ENCODE measurements at places on chromosomes 7 and 10.

- DNase-seq, result no peak
These were observed 150.2 kb upstream of the FZD8 start for GRCh38 chr10:35792291-35792690.

GRCh38 chr10:47133871-47134570, 166.0 kb upstream of the GDF10 start:
- DNase-seq, result no peak

DNA sequence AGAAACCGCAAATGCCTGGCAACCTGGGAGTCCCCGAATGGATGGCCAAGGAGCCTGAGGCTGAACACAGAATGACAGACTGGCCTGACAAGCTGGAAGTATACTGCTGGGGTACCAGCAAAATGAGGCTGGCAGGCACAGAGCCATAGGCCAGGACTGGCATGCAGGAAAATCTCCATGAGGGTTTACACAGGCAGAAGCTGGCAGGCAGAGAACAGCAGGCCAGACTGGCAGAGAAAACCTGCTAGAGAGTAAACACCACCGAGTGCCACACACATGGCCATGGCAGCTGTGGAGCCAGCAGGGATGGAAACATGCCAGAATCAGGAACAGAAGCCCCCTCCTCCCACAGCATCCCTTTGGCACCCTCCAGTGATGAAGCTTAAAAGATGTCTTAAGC, 63.4 kb downstream of the CRPPA start:
- DNase-seq, result no peak

- no peak for DNase-seq
These were observed 23.2 kb downstream of the CREB3L2 start for GRCh38 chr7:137978464-137979237.

DNA sequence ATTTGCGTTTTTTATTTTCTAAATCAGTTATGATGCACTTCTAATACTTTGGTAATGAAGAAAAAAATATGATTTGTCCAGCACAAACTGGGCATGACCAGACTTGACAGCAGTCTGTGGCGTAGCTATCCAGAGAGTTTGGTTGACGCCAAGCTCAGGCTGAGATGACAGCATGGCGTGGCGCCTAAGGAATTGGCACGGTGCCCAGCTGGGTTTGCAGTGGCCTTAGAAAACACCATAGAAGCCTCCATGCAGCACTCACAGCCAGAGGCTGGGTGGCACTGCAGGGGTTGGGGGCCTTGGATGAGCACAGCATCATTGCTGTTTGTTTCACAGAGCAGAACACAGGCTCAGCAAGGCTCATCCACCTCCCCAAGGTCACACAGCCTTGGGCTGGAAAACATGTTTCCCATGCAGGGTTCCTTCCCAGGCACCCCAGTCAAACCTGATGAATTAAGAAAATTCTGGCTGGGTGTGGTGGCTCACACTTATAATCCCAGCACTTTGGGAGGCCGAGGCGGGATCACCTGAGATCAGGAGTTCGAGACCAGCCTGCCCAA, 88.9 kb downstream of the GTF2IRD1 start:
- DNase-seq, result no peak

DNA sequence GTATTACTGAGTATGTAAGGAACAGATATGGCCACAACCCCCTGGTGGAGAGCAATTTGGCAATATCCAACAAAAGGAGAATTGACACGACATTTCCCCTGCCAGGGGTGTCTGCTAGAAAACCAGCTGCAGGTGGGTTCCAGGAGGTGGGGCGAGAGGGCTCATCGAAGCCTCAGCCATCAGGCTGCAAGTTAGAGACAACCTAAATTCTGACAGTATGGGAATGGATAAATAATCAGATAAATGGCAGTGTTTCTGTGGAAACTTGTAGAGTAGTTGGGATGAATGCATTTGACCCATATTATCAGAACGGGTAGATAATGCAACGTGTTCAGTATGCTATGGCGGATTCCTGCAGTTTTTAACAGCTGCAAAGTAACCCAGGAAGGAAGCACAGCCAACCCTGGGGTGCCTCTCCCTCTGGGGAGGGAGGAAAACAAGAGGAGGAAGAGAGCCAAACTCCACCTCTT, 3.5 kb downstream of the TMEM273 start:
- no peak for DNase-seq

- no peak for DNase-seq
These were observed 14.8 kb downstream of the TSPAN12 start for GRCh38 chr7:120843109-120843508.

DNA sequence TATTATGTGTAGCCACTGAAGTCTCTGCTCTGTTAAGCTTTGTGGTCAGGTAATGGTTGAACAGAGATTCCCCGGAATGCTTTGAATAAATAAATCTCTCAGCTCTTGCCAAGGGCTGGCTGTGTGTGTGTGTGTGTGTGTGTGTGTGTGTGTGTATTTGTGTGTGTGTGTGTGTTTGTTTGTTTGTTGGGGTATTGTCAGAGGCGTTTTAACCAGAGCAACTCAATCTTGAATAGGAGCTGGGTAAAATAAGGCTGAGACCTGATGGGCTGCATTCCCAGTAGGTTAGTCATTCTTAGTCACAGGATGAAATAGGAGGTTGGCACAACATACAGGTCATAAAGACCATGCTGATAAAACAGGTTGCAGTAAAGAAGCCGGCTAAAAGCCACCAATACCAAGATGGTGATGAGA, 256.2 kb upstream of the CACNA2D1 start:
- no peak for DNase-seq

- no peak for DNase-seq
These were observed 115.9 kb downstream of the TCERG1L start for GRCh38 chr10:131195558-131196159.

DNA sequence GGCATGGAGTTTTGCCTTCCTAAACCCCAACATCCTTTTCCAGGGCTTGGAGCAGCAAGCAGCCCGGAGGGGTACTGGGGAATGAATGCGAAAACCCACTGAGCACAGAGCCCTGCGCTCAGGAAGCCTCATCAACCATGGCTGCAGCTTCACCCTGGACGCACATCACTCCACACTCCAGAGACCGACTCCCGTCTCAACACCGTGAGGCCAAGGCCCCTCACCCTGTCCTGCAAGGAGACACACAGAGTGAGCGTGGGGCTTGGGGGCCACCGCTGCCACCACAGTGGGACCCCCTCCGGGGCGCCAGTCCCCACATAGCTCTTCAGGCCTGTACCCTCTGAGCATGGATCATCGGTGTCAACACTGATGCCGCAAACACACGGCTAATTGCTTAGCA, 41.9 kb downstream of the DPYSL4 start:
- DNase-seq, result no peak

- DNase-seq, result no peak
These were observed 166.4 kb upstream of the ADO start for GRCh38 chr10:62638062-62638477.

GRCh38 chr10:412109-412508, 276.9 kb downstream of the ZMYND11 start:
- no peak for DNase-seq

DNA sequence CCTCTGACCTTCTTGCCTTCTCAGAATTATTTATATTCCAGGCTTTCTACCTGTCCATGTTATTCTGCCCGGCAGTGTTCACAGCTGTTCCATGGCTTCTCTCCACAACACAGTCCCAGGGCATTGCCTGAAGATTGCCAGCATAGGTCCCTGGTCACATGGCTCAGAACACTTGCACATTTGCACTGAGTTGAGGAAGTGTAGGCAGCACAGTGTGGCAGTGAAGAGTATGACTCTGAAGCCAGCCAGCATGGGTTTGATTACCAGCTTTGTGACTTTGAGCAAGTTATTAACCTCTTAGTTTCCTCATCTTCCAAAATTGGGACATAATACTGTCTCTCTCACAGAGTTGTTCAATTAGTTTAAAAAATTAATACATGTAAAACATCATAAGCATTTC, 73.2 kb upstream of the NEUROD6 start:
- DNase-seq, result no peak

DNA sequence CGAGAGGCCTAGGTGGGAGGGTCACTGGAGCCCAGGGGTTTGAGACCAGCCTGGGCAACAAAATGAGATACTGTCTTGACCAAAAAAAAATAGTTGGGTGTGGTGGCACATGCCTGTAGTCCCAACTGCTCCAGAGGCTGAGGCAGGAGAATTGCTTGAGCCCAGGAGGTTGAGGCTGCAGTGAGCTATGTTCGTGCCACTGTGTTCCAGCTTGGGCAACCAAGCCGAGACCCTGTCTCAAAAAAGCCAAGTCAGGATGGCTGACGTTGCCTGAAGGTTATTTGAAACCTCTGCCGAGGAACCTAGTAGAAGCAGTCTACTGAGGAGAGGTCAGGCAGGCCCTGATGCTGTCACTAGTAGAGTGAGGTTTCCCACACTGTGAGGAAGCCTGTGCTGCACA, 22.8 kb downstream of the DNAJB6 start:
- no peak for DNase-seq

GRCh38 chr7:146961617-146962016, 845.0 kb downstream of the CNTNAP2 start:
- no peak for DNase-seq

DNA sequence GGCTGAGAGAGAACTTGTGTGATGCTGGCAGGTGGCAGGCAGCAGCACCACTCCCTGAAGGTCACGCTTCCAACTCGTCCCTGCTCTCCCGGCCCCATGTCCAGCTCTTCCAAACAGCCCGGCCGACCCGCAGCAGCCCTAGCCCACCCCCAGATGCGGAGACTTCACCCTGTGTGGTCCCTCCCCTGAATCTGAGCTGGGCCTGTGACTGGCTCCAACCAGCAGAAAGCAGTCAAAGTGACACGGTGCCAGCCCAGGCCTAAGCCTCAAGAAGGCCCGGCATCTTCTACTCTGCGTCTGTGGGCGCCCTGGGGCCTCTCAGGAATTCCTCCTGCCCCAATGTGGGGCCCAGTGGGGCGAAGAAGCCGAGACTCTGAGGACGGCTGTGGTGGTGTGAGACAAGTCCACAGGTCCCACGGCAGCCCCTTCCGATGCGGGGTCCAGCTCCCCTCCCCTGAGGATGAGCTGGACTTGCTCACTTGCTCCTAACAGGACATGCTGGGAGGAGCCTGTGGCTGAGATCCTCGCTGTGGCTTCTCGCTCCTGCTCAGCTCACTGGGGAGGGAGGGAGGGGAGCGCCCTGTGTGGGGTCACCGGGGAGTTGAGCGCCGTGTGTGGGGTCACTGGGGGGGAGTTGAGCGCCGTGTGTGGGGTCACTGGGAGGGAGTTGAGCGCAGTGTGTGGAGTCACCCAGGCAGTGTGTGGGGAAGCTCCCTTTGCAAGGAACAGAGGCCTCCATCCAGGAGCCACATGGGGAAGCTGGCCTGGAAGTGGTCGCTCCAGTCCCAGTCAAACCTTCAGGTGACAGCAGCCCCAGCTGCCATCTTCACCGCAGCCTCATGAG, 9.5 kb downstream of the STK32C start:
- no peak for DNase-seq

DNA sequence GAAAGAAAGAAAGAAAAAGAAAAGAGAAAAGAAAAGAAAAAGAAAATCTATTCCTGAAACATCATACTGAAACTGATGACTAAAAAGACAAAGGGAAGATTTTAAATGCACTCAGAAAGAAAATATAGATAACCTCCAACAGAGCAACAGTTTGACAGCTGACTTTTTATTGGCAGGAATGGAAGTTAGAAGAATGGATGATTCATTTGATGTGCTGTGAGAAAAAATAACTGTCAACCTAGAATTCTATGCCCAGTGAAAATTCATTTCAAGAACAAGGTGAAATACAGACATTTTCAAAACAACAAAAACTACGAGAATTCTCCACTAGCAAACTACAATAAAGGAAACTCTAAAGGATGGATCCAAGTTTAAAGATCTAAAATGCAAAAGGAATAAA, 50.5 kb upstream of the HSPA12A start:
- DNase-seq, result no peak

- no peak for DNase-seq
These were observed 50.5 kb upstream of the COBL start for GRCh38 chr7:51366930-51367613.

- DNase-seq, result no peak
These were observed 62.4 kb downstream of the TMEM209 start for GRCh38 chr7:130142654-130143333.

GRCh38 chr7:151187409-151188251, 580 bp upstream of the ASB10 start:
- no peak for DNase-seq

DNA sequence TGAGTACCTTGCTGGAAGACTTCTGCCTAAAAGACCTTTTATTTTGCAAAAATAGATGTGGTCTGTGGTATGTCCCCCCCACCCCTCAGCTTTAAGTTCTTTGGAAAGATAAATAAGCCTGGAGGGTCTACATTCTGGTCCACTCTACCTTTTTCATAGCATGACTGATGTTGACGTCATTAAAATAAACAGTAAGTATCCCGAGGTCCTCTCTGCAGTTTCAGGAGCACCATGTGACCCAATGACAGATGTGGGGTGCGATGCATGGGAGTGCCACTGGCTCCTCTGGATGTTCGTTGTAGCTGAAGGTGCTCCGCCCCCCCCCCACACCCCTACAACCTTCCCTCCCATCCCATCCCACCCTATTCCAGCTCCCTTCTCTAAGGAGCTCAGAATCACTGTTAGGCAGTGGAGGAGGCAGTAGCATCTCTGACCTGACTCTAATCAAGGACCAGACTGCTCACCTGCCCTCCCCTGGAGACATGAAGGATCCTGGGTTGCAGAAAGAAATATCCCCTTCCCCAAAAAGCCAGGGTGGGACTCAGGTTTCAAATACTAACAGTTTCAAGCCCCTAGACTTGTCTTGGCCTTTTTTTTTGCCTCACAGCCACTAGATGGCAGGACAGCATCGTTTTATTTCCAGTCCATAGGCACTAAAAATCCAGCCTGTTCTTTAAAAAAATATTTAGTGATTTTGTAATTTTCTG, 25.1 kb downstream of the CASP7 start:
- no peak for DNase-seq

- no peak for DNase-seq
These were observed 84.8 kb downstream of the HBP1 start for GRCh38 chr7:107253599-107253998.

DNA sequence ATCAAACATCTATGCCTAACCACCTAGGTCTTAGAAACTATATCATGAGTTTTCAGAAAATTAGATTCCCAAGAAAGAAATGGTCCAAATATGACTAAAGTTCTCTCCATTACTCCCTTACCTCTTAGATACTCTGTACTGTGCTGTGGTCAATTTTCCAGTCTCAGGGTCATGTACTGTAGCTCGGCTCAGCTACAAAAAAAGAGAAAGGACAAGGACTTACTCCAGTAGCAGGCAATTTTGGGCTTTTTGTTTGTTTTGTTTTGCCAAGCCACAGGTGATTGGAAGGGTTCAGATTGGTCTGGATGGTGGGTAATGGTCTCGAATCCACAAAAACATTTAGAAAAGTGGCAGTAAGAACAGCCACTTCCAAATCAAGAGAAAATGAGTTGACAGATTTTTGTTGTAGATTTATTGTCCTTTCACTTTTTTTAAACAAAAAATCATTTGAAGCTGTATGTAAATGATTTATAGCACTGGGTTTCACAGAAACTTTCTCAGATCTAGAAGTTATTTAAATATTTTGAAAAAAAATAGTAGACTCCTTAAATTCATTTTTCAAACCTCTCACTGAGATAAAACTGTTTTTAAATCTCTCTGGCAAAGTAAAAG, 52.8 kb downstream of the P4HA1 start:
- DNase-seq, result no peak

GRCh38 chr10:74955796-74956195, 129.4 kb downstream of the KAT6B start:
- DNase-seq, result no peak

- DNase-seq, result no peak
These were observed 92.8 kb downstream of the ZRANB1 start for GRCh38 chr10:125034675-125035074.
